OCI-M1 (cell line): ENCODE measurements at places on chromosomes 12 and 14.
A peak's percentile ranks its signal among the peaks of the same experiment; 100 is the strongest.

DNA sequence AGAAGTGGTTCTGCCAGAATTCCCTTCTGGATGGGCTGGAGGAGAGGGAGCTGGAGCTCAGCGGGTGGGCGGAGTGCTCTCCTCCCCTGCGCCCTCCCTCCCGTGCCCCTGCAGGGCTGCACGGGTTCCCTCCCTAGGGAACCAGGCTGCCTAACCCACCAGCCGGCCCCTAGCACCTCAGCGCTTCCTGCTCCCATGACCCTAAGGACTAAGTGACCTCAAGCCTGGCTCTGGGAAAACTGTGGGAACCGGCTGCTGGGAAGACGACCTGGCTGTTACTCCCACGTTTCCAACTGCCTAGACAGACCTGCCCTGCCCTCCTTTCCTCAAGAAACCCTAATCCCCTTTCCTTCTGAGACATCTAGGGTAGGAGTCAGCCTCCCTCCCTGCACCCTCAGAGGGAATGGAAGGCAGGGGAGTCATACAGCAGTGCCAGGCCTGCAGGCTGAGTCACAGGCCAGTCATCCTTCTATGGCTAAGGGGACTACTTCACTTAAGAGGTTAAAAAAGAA lies 31.5 kb downstream of the SLC6A12 start:
- DNase-seq, result peak; percentile 31

DNA sequence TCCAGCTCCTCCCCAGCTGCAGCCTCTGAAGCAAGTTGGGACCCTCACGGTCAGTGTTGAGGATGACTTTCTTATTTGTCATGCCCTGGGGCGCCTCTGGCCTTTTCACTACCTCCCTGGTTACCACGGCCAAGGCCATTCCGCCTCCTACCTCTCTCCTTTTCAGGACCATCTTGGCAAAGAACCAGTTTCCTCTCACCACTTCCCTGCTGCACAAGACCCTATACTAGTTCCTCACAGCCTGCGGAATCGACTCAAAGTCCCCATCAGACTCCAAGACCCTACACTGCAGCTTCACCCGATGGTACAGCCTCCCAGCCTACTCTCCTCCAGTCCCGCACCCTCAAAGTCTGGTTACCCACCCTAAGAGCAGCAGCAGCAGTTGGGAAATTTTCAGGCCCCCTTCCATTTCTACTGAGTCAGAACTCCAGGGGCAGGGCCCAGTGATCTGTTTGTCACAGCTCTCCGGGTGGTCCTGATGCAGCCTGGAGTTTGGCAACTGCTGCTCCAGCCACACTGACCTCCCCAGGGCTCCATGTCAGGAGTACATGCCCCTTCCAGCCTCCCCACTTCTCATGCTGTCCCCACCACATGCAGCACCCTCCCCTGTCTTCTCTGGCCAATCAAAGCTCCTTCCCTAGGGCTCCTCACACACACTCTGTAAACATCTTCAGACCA lies 5.4 kb downstream of the VWF start:
- no peak for DNase-seq

GRCh38 chr14:70810621-70811020 lies 1.3 kb upstream of the MAP3K9 start:
- DNase-seq, result no peak

GRCh38 chr12:65765436-65765813 lies 58.9 kb upstream of the HMGA2 start:
- DNase-seq, result no peak

- no peak for DNase-seq
Measured at GRCh38 chr12:41486718-41487117, 298.6 kb downstream of the PDZRN4 start.

GRCh38 chr14:69432364-69432763 lies 33.9 kb downstream of the SLC39A9 start:
- DNase-seq, result no peak

- DNase-seq, result no peak
Measured at GRCh38 chr12:79661629-79662028, 29.1 kb downstream of the PAWR start.

GRCh38 chr12:123433615-123434014 lies 2.9 kb downstream of the RILPL2 start:
- DNase-seq, result peak; percentile 20

- peak; percentile 92 for DNase-seq
Measured at GRCh38 chr12:50933459-50934124, 18.8 kb upstream of the HIGD1C start.

- DNase-seq, result no peak
Measured at GRCh38 chr12:46208370-46208769, 60.5 kb downstream of the SLC38A1 start.

GRCh38 chr12:93743999-93744689 lies 67.0 kb downstream of the CRADD start:
- no peak for DNase-seq

DNA sequence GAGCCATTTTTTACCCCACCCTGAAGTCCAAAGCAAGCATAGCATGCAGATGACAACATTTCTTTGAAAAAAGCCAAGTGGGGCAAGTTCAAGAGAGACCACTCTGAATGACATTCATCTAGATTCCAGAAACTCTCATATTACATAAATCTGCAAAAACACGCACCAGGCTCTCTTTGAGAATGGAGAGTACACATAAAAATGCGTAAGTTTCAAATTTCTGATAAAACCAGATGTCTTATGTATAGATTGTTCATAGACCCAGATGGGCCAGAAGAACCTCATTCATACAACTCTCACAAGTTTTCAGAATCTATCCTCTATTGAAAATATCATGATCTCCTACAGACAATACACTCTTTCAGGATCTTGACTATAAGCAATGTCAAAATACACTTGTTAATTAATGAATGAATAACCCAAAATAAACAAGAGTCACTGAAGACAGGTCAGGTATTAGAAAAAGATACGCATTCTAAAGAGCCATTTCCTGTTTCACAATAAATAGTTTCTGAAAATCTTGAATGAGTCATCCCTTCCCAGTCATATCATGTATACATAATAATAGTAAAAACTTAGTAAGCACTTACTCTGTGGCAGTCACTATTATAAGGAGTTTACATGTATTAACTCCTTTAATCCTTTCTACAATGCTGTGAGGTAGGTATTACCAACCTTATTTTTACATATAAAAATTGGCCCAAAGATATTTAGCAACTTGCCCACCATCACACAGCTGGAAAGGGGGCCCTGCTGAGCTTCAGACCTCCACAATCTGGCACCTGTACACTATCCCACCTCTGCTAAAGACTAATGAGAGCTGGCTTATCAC lies 72.0 kb downstream of the PPP2R5E start:
- peak; percentile 39 for DNase-seq

- no peak for DNase-seq
Measured at GRCh38 chr12:12228402-12228801, 38.4 kb downstream of the LRP6 start.

- DNase-seq, result no peak
Measured at GRCh38 chr12:81758421-81759189, 545 bp downstream of the PPFIA2 start.

DNA sequence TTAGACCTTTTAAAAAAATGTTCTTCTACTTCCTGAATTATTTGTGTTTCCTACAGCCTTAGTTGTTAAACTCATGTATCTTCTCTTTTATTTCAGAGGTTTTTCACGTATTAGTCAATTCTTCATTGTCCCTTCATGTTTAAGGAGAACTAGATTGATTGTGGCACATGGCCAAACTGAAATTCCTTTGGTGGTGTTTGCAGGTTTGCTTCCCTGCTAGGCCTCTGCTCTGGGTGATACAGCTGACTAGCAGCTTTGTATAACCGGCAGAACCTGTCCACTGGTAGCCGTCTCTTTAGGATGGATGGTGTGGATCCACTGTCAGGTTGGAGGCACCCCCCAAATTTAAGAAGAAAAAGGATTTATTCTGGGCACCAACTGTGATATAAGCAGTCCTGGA lies 262.1 kb downstream of the FBXL14 start:
- no peak for DNase-seq

- DNase-seq, result peak; percentile 29
Measured at GRCh38 chr12:76820888-76821482, 57.1 kb downstream of the ZDHHC17 start.

- DNase-seq, result no peak
Measured at GRCh38 chr12:120479458-120479857, 9.9 kb upstream of the SRSF9 start.

DNA sequence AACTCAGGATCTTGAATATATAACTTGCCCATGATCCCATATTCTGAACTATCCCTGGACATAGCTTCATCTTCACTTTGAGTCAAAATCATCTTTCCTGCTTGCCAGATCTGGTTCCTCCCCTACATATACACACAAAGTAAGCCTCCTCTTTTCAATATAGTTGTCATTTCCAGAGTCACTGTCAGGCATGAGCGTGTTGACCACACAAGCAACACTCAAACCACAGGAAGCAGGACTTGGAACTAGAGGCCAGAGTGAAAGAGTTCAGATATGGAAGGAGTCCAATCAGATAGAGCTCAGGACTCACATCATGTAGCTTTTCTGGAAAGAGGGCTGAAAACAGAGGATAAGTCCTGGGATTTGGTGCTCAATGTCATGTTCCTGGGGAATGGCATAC lies 1140.6 kb downstream of the BCL11B start:
- no peak for DNase-seq

DNA sequence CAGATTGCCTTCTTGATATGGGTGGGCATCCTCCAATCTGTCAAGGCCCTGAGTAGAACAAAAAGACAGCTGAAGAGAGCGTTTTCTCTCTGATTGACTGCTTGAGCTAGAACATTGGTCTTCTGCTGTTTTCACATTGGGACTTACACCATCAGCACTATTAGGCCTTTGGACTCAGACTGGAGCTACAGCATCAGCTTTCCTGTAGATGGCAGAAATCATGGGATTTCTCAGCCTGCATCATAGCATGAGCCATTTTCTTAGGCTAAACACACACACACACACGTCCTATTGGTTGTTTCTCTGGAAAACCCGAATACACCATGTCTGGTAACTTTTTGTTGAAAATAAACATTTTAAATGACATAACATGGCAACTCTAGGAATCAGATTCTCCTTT lies 15.8 kb upstream of the PPM1A start:
- no peak for DNase-seq

- DNase-seq, result peak; percentile 31
Measured at GRCh38 chr12:26152507-26153102, 27.8 kb upstream of the BHLHE41 start.

DNA sequence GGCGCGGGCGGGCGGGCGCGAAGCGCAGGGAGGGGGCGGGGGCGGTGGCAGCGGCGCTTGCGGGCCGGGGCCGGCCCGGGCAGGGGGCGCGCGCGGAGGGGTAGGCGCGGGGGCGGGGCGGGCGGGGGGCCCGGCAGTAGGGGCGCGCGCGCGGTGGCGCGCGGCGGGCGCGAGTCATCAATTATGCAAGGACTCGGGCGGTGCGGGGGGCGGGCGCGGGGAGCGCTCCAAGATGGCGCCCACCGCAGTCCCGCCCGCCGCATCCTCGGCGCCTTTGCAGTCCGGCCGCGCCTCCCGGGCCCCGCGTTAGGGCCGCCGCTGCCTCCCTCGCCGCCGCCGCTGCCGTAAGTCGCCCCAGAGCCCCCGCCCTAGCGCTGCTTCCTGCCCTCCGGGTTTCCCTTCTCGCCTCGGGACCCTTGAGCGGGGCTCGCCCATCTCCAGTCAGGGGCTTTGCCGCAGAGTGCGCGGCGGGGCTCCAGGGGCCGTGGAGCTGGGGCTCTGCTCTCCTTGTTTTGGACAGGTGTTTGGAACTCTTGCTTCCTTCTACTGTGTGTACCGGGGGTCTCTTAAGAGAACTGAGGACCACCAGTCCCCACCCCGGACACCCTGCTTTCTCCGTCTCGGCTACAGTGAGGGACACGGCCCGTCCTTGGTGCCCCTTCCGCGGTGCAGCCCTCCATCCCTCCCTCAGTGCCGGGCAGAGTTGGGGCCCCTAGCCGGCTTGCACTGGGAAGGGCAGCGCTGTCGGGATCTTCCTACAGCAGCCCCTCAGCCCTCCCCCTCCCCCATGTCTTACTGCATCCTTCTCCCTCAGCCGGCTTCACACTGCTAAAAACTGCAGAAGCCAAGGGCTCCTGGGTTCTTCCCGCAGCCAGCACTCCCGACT lies at the start of gene SCN8A:
TSS of gene SCN8A (plus strand) at position 218 of the 886 bp plus-strand sequence. CDS start 71,585 bp downstream, outside the sequence.
- no peak for DNase-seq

DNA sequence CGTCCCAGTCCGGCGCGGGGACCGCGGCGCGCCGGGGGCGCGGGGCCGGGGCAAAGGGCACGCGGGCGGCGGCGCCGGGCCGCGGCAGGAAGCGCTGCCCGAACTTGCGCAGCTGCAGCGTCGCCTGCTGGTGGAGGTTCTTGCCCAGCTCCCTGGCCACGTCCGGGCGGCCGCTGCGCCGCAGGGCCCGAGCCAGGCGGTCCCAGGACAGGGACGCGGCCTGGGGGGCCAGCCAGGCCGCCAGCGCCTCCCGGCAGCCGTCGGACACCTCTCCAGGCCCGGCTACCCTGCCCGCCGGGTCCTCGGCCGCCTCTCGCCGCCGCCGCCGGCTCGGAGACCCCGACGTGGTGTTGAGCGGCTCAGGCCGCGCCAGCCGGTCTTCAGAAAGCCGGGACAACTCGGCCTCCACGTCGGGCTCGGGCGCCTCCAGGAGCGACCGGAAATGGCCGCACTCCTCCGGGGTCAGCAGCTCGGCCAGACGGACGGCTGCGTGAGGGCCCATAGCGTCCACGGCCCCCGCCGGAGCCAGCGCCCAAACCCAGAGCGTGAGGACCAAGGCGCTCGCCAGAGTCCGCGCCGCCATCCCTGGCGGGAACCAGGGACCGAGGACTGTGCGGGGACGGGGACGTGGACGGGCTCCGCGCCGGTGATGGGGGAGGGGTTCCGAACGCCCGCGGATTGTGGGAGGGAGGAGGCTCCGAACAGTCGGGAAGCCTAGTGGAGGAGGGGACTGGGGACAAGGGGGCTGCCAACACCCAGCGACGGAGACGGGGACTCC lies 34.0 kb downstream of the FIGNL2 start:
- DNase-seq, result no peak

DNA sequence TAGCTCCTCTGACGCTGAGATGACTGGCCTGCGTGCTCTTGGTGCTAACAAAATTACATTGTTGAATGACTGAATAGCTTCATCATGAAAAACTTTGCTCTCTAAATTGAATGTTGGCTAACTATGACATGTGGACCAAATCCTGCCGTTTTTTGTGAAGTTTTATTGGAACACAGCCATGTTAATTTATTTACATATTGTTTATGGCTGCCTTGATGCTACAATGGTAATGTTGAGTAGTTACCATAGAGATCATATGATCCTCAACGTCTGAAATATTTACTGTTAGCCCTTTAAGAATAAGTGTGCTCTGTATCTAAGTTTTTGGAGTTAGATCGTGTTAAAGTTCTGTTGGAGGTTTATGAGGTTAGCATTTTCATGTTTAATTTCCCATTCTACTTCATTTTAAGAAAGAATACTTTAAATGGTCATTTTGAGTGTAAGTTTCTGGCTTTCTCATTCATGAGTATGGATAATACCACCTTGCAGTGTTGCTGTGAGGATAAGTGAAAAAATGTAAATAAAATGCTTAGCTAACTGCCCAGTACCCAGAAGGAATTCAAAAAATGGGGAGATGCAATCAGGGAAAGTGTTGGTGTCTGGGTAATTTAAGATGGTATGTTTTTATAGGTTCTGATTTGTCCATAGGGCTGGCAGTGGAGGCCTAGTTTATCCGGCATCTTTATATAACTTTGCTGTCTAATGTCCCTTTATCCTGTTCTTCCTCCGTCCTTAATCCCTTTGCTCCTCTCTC lies 35.3 kb downstream of the NUBPL start:
- no peak for DNase-seq
